ENCODE measurements at places on chromosomes 5 and 9. TPM values are rescaled to one million over a fixed set of nuclear protein-coding genes. Genes with fewer than 3 reads are reported as not detected.

Gene CDH6
- total RNA-seq = not detected

Gene LCN1
- total RNA-seq = not detected

Gene IRGM
- not detected for total RNA-seq

Gene NR2F1-AS1
- 16.4 TPM for total RNA-seq

Gene TMEM174
- total RNA-seq = not detected

Gene SPATA31D1
- total RNA-seq = not detected

Gene SLCO4C1
- total RNA-seq = not detected

Gene ESM1
- 181 TPM for total RNA-seq

Gene MYOT
- not detected for total RNA-seq

Gene FGF10
- total RNA-seq = not detected

Gene RMI1
- total RNA-seq = 10.8 TPM

Gene MARCOL
- total RNA-seq = not detected

Gene SLCO6A1
- total RNA-seq = not detected

Gene LTC4S
- total RNA-seq = 0.57 TPM

Gene OBP2B
- not detected for total RNA-seq

Gene TMEM232
- total RNA-seq = 0.67 TPM

Gene XPA
- 9.5 TPM for total RNA-seq

Gene LCN2
- not detected for total RNA-seq

Gene GPR150
- 0.33 TPM for total RNA-seq

Gene MEIKIN
- total RNA-seq = not detected

Gene IFNA2
- total RNA-seq = not detected

Gene PCDHB3
- total RNA-seq = 0.57 TPM

Gene KIF4B
- total RNA-seq = 0.33 TPM

Gene CEP120
- 17.0 TPM for total RNA-seq

Gene FCN1
- total RNA-seq = not detected

Gene RPL12
- 1,765 TPM for total RNA-seq

Gene CAPSL
- total RNA-seq = not detected

Gene NUTM2G
- not detected for total RNA-seq

Gene PDE4D
- 63.7 TPM for total RNA-seq

Gene CCNJL
- 10.1 TPM for total RNA-seq

Gene BAAT
- not detected for total RNA-seq

Gene TMOD1
- total RNA-seq = 1.1 TPM

Gene RGS7BP
- total RNA-seq = 1.6 TPM

Gene AJM1
- total RNA-seq = 0.65 TPM

Gene SLC36A3
- not detected for total RNA-seq

Gene IL4
- total RNA-seq = not detected

Gene IFNB1
- not detected for total RNA-seq

Gene JMY
- 11.1 TPM for total RNA-seq

Gene FBXO38
- total RNA-seq = 72.4 TPM

Gene MYOZ3
- under 0.01 TPM for total RNA-seq

Gene ADRB2
- 6.5 TPM for total RNA-seq

Gene ELAVL2
- total RNA-seq = 1.8 TPM

Gene ACOT12
- not detected for total RNA-seq

Gene MATR3
- 306 TPM for total RNA-seq

Gene LRRC26
- not detected for total RNA-seq

Gene ITGA1
- 22.7 TPM for total RNA-seq

Gene PRR16
- 0.48 TPM for total RNA-seq

Gene FOXD4L6
- total RNA-seq = 0.33 TPM

Measured in vein endothelial cell (primary cell).